ENCODE measurements at places on chromosomes 16 and 17.

- no peaks in the 10 kb centered on the region for H3K27me3 ChIP-seq
- no peak overlapping the region for H3K4me3 ChIP-seq
- no peak for DNase-seq
- no peak overlapping the region for H3K27ac ChIP-seq
- H3K36me3 ChIP-seq, result no peaks in the 10 kb centered on the region
- H3K4me1 ChIP-seq, result peaks cover 1% of the 10 kb centered on the region
Measured at GRCh38 chr16:13148836-13149235, 247.4 kb downstream of the SHISA9 start.

GRCh38 chr16:85365120-85365519, 248.0 kb upstream of the GSE1 start:
- H3K4me1 ChIP-seq, result peaks cover 4% of the 10 kb centered on the region
- H3K4me3 ChIP-seq, result no peak overlapping the region
- H3K36me3 ChIP-seq, result no peaks in the 10 kb centered on the region

GRCh38 chr17:74527081-74527480, 4.2 kb downstream of the CD300LB start:
- H3K4me1 ChIP-seq, result peaks cover 1% of the 10 kb centered on the region
- H3K27ac ChIP-seq, result no peak overlapping the region
- H3K36me3 ChIP-seq, result no peaks in the 10 kb centered on the region
- DNase-seq, result no peak
- H3K4me3 ChIP-seq, result no peak overlapping the region
- H3K27me3 ChIP-seq, result no peaks in the 10 kb centered on the region

GRCh38 chr16:962901-963814, 7.6 kb downstream of the LMF1 start:
- no peak overlapping the region for H3K4me3 ChIP-seq
- H3K4me1 ChIP-seq, result no peaks in the 10 kb centered on the region
- no peaks in the 10 kb centered on the region for H3K36me3 ChIP-seq
- no peak for DNase-seq

DNA sequence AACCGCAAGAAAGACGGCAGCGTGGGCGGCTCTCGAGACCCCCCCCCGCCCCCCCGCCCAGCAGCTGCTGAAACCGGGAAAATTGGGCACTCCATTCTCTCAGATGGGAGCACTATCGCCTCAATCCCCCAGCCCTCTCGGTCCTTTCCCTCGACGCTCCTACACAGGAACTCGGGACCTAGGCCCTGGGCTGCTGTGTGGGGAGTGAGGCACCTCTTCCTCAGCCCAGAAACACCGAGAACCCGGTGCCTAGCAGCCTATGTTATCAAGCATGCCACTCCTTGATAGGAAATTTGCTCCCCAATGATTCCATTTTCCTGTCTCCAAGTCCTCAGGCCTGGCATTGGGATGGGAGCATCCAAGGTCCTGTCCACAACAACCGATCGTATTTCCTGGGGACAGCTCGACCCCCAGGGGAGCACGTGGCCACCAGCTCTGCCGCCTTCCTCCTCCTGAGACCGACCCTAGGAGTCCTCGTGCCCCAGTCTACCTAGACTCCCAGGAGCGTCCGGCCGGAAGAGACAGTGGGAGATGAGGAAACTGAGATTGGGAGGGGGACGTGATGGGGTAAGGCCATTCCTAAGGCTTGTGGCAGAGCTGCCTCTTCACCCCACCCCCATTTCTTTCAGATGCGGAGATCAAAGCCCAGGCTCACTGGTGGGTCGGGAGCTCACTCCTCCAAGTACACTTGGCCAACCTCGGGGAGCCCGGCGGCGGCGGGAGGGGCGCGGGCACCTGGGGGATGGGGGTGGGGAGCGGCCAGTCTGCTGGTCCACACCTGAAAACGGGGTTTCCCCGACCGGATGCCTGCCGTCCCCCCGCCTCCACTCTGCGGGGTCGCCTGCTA, 17.5 kb upstream of the CBX8 start:
- DNase-seq, result no peak
- H3K4me1 ChIP-seq, result peaks cover 12% of the 10 kb centered on the region
- no peaks in the 10 kb centered on the region for H3K36me3 ChIP-seq
- peaks cover 82% of the 10 kb centered on the region for H3K27me3 ChIP-seq
- no peak overlapping the region for H3K27ac ChIP-seq
- H3K4me3 ChIP-seq, result no peak overlapping the region

- H3K27ac ChIP-seq, result no peak overlapping the region
- no peak overlapping the region for H3K4me3 ChIP-seq
Measured at GRCh38 chr16:4652561-4652960, 27.9 kb downstream of the MGRN1 start.

GRCh38 chr17:142102-142661, 4.8 kb downstream of the SCGB1C2 start:
- peaks cover 3% of the 10 kb centered on the region for H3K27me3 ChIP-seq
- no peak for DNase-seq
- no peak overlapping the region for H3K27ac ChIP-seq
- no peaks in the 10 kb centered on the region for H3K4me1 ChIP-seq

GRCh38 chr16:46607529-46607928, 13.7 kb downstream of the SHCBP1 start:
- H3K27me3 ChIP-seq, result no peaks in the 10 kb centered on the region
- no peaks in the 10 kb centered on the region for H3K4me1 ChIP-seq
- no peak overlapping the region for H3K27ac ChIP-seq
- no peak overlapping the region for H3K4me3 ChIP-seq

DNA sequence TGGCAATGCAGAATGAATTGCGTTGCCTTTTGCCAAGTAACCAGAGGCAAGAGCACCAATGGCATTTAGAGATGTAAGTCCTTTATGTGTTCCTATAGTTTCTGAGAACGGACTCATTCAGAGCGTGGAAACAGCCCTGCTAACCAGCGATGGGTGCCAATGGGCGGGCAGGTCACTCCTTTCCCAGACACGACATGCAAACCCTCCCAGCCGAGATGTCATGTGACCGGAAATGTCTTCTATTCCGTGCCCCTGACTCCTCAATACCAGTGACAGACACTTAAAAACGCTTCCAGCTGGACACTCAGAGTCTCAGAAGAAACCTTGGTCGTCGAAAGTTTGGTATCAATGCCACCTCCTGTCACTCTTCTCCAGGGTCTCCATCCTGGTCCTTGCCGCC, 3.2 kb downstream of the FBF1 start:
- no peak overlapping the region for H3K4me3 ChIP-seq
- no peak overlapping the region for H3K27ac ChIP-seq
- no peaks in the 10 kb centered on the region for H3K27me3 ChIP-seq
- DNase-seq, result no peak
- no peaks in the 10 kb centered on the region for H3K36me3 ChIP-seq

DNA sequence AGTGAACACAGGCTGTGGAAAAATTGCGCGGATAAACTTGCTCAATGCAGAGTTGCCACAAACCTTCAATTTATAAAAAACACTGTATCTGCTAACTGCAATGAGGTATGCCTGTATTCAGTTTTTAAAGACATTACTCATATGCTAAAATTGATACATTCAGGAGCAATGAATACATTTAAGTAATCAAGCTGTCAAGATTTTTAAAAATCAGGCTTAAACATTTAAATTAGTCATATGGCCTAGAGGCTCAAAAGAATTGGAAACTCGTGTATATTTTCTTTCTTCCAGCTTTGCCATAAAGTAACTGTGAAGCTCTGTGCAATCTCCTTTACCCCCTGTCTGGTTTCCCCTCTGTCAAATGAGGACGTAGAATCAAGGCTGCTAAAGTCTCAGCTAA, 4.1 kb downstream of the SYNRG start:
- H3K4me1 ChIP-seq, result no peaks in the 10 kb centered on the region
- H3K27me3 ChIP-seq, result no peaks in the 10 kb centered on the region
- H3K4me3 ChIP-seq, result no peak overlapping the region
- H3K36me3 ChIP-seq, result no peaks in the 10 kb centered on the region
- H3K27ac ChIP-seq, result no peak overlapping the region
- DNase-seq, result no peak

GRCh38 chr16:29791845-29792807, 1.6 kb downstream of the KIF22 start:
- H3K27ac ChIP-seq, result no peak overlapping the region
- peak overlapping the region; percentile 86 for H3K4me3 ChIP-seq
- H3K27me3 ChIP-seq, result no peaks in the 10 kb centered on the region
- H3K4me1 ChIP-seq, result no peaks in the 10 kb centered on the region

DNA sequence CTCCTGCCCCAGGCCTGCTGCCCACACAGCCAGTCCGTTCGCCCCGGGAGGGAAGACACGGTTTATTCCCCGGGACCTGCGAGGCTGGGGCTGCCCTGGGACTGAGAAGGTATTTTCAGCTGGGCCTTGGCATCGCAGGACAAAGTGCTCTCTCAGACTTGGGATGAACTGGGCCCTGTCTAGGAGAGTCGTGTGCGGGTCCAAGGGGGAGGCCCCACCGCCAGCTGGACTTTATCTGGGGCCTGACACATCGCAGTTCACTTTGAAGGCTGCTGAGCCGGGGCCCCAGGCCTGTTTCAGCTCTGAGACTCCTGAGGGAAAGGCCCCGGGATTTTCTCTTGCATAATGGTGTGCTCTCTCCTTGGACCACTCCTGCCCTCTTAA, 6.8 kb downstream of the CRISPLD2 start:
- DNase-seq, result no peak
- H3K4me1 ChIP-seq, result no peaks in the 10 kb centered on the region
- no peaks in the 10 kb centered on the region for H3K36me3 ChIP-seq
- H3K27ac ChIP-seq, result no peak overlapping the region

GRCh38 chr16:17965133-17965900, 371.2 kb downstream of the NPIPA8 start:
- no peaks in the 10 kb centered on the region for H3K36me3 ChIP-seq
- H3K27ac ChIP-seq, result no peak overlapping the region
- no peaks in the 10 kb centered on the region for H3K27me3 ChIP-seq
- DNase-seq, result no peak
- no peak overlapping the region for H3K4me3 ChIP-seq

DNA sequence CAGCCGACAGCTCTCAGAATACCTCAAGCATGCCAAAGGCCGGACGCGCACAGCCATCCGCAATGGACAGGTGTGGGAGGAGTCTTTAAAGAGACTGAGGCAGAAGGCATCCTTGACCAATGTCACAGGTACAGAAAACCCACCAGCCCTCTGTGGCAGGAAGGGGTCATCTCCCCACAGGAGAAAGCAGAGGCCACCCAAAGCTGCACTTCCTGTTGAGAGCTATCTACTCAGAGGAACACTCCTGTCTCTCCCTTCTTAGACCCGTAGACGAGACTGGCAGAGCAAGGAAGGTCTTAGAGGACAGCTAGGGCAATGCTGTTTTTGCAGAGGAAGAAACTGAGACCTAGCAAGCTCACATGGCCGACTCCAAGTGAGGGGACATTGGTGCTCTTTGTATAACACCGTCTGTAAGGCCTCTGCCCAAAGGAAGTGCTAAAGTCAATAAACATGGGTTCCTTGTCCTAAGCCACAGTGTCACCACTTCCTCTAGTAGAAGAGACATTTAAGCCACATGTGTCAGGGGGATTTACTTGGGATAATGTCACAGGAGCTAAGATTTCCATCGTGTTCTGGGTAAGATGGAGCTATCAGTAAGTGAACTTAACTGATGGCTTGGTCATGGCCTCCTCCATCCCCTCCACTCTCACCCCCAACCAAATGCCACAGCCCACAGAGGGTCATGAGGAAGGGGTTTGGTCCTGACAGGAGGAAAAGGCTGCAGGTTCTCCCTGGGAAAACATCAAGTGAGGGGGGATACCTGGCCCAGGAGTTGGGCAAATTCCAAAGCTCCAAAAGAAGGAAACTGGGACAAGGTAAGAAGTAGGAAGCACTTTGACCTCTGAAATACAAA, 9.4 kb downstream of the LPO start:
- H3K4me3 ChIP-seq, result no peak overlapping the region
- H3K27ac ChIP-seq, result no peak overlapping the region
- H3K36me3 ChIP-seq, result no peaks in the 10 kb centered on the region
- H3K4me1 ChIP-seq, result peaks cover 1% of the 10 kb centered on the region

DNA sequence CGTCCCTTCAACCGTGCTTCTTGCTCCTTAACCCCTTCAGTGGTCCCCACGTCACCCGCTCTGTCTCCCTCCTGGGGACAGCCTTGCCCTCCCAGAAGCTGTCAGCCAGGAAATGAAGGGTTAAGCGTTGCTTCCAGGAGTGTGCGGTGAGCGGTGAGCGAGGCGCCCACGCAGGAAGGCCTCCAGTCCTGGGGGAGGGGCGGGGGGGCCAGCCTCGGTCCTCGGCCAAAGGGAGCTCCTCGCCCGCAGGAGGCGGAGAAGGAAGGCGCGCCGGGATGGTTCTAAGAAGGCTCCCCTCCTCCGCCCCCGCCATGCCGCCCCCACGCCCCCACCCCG, 2.3 kb downstream of the RBFOX3 start:
- peaks cover 35% of the 10 kb centered on the region for H3K27me3 ChIP-seq
- DNase-seq, result no peak
- peaks cover 9% of the 10 kb centered on the region for H3K4me1 ChIP-seq
- H3K36me3 ChIP-seq, result no peaks in the 10 kb centered on the region
- H3K4me3 ChIP-seq, result no peak overlapping the region

- no peak overlapping the region for H3K4me3 ChIP-seq
- H3K4me1 ChIP-seq, result no peaks in the 10 kb centered on the region
- H3K36me3 ChIP-seq, result no peaks in the 10 kb centered on the region
- no peaks in the 10 kb centered on the region for H3K27me3 ChIP-seq
- H3K27ac ChIP-seq, result no peak overlapping the region
Measured at GRCh38 chr17:45413498-45413923, 19.2 kb downstream of the ARHGAP27 start.

DNA sequence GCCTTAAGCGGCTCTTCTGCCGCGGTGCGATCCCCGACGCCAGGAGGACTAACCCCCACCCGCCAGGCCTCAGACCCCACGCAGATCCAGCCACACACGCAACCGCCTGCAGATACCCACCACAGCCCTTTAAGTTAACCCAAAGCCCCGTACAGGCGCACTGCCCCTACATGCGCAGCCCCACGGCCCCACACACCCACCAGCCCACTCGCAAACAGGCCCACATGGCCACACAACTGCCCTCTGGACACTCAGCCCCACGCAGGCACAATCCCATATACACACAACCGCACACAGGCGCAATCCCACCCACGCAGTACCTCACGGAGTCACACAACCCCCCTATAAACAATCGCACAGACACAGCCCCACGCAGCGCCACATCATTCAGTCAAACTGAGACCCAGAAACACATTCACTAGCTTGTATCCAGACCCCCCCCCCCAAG, 41.7 kb downstream of the RAI1 start:
- peaks cover 9% of the 10 kb centered on the region for H3K4me1 ChIP-seq
- no peak overlapping the region for H3K4me3 ChIP-seq
- no peaks in the 10 kb centered on the region for H3K36me3 ChIP-seq
- DNase-seq, result no peak
- H3K27ac ChIP-seq, result no peak overlapping the region

GRCh38 chr16:19524616-19525384, 1.1 kb downstream of the CCP110 start:
- peak overlapping the region; percentile 100 for H3K4me3 ChIP-seq
- no peaks in the 10 kb centered on the region for H3K36me3 ChIP-seq
- peaks cover 4% of the 10 kb centered on the region for H3K4me1 ChIP-seq
- no peaks in the 10 kb centered on the region for H3K27me3 ChIP-seq

- H3K36me3 ChIP-seq, result no peaks in the 10 kb centered on the region
- DNase-seq, result peak; percentile 43
- H3K4me1 ChIP-seq, result no peaks in the 10 kb centered on the region
- H3K27me3 ChIP-seq, result no peaks in the 10 kb centered on the region
- no peak overlapping the region for H3K4me3 ChIP-seq
Measured at GRCh38 chr17:61635913-61636432, 45.0 kb upstream of the NACA2 start.

GRCh38 chr16:30990105-30990504, 5.1 kb downstream of the HSD3B7 start:
- H3K4me3 ChIP-seq, result no peak overlapping the region
- DNase-seq, result no peak
- no peaks in the 10 kb centered on the region for H3K27me3 ChIP-seq
- H3K4me1 ChIP-seq, result no peaks in the 10 kb centered on the region

GRCh38 chr17:36069136-36069535, 5.1 kb downstream of the CCL18 start:
- H3K36me3 ChIP-seq, result no peaks in the 10 kb centered on the region
- no peaks in the 10 kb centered on the region for H3K4me1 ChIP-seq
- no peak overlapping the region for H3K4me3 ChIP-seq

Measured in iPS DF 6.9 (cell line).